ENCODE measurements at places on chromosomes 11 and 22.
A peak's percentile ranks its signal among the peaks of the same experiment; 100 is the strongest.

DNA sequence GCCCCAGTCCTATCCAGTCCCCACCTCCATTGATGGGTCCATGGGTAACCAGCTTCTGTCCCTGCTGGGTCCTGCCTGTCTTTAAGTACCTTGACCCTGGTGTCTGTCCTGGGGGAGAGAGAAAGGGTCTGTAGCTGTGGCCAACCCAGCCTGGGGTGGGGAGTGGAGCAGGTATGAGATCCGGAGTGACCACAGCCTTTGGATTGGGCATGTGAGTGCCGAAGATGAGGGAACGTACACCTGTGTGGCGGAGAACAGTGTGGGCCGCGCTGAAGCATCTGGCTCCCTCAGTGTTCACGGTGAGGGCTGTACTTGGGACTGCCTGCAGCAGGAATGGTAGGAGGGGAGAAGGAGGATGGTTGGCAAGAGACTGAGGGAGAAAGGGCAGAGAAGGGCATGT lies 5.2 kb downstream of the ROBO3 start:
- DNase-seq = no peak

DNA sequence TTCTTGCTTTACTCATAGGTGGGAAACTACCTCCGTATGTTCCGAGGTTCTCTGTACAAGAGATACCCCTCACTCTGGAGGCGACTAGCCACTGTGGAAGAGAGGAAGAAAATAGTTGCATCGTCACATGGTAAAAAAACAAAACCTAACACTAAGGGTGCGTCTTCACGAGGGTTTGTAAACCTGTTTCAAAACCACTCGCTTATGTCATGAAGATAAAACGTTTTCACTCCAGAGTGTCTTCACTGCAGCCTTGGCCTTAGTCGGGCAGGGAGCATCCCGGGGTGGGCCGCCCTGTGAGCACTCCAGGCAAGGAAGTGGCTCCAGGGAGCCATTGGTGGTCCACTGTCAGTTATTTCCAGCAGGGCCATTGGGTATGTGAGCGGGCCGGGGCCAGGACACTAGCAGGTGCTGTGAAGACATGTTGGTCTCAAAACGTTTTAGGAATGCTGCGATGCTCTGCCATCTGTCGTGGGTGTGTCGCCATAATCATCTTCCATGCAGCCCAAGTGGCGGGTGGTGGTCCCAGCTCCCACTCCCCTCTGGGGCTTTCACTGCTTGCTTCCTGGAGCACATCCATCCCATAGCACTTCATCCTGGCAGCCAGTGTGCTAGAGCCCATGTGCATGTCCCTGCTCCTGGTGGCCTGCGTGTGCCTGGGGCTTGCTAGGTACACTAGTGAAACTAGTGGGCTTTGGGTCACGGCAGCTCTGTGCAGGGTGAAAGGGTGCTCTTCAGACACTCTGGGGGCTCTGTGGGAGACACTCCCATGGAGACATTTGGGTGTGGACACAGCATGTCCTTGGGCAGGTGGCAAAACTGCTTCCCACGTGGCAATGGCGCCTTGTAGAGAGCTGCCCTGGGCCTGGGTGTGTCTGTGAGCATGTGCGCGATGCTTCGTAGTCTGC lies 5.2 kb downstream of the SMARCB1 start:
- no peak for DNase-seq

DNA sequence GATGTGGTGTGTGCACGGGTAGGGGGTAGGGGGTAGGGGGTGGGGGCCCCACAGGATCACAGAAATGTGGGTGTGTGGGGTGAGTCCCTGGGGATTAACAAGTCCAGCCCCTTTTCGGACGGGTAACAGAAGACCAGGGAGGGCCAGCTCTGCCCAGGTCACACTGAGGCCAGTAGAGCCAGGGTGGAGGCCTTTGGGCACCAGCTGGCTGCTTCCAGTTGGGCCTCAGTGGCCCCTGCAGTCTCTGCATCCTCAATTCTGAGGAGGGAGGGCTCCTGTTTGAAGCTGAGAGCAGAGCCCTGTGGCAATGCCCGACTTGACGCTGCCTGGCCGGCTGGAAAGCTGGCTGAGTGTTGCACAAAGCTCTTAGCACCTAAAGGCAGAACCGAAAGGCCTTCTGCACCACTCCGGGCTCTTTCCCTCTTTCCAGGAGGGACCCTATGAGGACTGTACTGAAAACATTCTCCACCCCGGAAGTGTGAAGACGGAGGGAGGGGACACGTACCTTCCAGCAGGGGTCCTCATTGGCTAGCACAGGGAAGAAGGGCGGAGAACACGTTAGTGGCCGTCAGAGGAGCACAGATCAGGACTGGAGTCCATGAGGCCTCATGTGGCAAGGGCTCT lies 120.4 kb downstream of the PHF21B start:
- DNase-seq = no peak

GRCh38 chr11:3830730-3831129 lies 10.0 kb downstream of the RHOG start:
- DNase-seq = no peak

DNA sequence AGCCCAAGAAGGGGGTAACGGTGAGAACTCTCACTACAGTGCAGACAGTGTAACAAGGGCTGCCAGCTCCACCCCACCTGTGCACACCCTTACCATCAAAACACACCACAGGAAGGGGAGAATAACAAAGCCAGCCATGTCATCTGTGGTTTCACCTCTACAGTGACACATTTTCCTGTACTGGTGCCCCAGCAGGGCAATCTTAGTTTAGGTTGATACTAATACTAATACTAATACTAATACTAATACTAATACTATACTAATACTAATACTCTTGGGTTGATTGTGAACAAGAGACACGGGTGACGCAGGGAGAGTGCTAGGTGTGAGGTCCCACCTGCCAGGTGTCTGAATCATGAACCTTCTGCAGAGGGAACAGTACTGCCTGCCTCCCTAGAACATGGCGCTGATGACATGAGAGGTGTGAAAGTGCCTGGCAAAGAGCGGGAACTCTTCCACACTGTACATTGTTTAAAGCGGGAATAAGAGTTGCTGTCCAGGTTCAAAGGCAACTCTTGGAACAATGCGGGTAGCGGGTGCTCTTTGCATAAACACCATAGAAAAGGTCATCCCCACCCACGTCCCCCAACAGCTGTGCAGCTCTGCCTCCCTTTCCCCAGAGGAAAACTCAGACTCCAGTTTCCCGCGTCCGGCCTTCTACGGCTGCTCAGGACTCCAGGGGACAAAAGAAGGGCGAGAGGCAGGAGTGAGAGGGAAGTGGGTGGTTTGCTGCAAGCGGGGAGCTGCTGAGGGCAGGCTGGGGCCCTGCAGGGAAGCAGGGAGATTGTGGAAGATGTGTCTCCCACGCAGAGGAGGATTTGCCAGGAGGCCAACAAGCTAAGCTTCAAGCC lies 25.0 kb upstream of the TMPRSS4 start:
- peak; percentile 39 for DNase-seq

- peak; percentile 18 for DNase-seq
Observed at GRCh38 chr11:10930972-10931760, 73.3 kb upstream of the ZBED5 start.

- DNase-seq = no peak
Observed at GRCh38 chr11:94876222-94876621, 97.1 kb downstream of the CWC15 start.

- DNase-seq = no peak
Observed at GRCh38 chr11:87804176-87804575, 371.1 kb downstream of the RAB38 start.

- DNase-seq = no peak
Observed at GRCh38 chr22:41517172-41518047, 26.9 kb downstream of the POLR3H start.

- DNase-seq = no peak
Observed at GRCh38 chr11:110430267-110431050, 711 bp downstream of the FDX1 start.

DNA sequence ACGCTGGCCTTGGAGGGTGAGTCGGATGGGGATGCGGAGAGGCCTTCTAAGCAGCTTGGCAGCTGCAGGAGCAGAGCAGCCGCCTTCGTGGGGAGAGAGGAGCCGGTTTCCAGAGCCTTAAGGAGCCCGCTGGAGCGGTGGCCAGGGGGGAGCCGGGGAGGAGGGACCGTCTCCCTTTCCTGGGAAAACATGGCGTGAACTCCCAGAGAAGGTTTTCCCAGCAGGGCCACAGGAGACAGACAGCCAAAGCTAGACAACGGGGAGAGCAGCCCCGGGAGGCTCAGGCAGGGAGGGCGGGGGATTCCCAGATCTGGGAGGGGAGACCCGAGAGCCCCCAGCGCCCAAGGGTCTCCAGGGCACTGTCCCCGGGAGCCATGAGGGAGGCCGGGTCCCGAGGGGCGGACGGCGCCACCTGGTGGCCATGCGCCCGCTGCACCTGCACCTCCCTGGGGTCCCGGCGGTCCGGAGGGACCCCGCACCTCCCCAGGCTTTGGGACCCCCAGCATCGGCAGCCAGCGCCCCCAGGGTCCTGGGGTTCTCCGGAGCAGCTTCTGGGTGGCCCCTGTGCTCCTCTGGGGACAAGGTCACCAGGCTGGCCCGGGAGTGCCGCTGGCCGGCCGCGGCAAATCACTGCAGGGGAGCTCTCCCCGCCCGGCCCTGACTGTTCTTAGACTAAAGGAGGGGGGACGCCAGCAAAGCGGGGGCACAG lies 2.4 kb upstream of the SYT8 start:
- peak; percentile 56 for DNase-seq

GRCh38 chr11:75959540-75959939 lies 144.5 kb downstream of the UVRAG start:
- DNase-seq = no peak
